ENCODE measurements at places on chromosomes 12 and 14. TPM values are rescaled to one million over a fixed set of nuclear protein-coding genes. Genes with fewer than 3 reads are reported as not detected.

- no peak for DNase-seq
Observed at GRCh38 chr12:69545081-69545480, 40.2 kb upstream of the CCT2 start.

FGF23 gene
- not detected for total RNA-seq

GRCh38 chr14:32087173-32087861 lies 10.2 kb downstream of the ARHGAP5 start:
- no peak for DNase-seq

RAN gene
- 2,485 TPM for total RNA-seq

DNA sequence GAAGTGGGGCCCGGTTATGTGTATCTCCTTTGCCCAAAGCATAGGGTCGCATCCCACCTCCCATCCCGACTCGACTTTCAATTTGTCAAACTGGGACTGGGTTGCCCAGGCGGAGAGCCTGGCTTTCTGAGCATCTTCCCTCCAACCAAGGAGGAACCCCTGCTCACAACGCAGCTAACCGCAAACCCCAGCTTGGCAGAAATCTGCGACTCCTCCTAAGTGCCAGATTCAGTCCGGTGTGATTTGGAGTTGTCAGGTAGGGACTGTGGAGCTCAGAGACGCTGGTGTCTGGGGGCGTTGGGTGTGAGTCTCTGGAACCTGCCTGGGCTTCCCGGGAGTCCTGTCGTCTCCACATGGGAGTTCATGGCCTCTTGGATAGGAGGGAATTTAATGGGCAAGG lies 1126.7 kb downstream of the AACS start:
- DNase-seq: no peak

DNA sequence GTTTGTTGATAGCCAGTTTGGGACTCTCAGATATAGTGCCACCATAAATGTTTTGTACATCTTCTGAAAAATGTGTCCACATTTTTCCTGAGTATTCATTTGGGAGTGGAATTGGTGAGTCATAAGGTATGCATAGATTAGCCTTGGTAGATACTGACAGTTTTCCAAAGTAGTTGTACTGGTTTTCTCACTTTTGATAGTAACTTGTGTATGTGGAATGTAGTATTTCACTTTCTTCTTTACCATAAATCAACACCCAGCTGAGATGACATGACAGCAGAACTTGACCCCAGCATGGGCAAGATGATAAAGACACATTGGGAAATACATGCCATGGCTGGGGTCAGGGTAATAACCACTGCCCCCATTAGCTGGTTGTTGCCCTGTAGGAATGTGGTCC lies 5.4 kb downstream of the FBXW8 start:
- DNase-seq: no peak

DNA sequence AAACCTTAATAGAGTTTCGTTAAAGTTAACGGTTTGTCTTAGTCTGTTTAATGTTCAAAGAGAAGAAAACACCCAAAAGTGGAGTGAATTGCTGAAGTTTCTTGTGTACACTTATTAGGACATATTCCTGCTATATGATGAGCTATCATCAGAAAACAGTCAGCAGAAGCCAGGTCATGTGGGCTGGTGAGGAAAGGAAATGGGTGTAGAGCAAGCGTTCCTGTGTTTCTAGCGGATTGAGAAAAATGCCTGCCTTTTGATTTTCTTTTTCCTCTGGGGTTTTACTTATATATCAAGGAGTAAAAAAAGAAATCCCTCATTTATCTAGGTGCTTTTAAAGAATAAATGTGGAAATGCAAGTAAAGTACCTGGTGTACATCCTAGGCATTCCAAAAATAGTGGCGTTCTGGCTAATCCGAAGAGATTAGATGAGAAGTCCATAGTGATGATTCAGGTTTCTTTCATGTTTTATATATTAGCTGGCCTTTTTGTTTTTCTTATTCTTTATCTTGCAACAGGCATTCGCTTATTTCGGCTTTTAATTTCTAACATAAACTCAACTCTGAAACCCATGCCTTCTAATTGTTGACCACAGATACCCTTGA lies 50.7 kb downstream of the FLRT2 start:
- DNase-seq: no peak

DNA sequence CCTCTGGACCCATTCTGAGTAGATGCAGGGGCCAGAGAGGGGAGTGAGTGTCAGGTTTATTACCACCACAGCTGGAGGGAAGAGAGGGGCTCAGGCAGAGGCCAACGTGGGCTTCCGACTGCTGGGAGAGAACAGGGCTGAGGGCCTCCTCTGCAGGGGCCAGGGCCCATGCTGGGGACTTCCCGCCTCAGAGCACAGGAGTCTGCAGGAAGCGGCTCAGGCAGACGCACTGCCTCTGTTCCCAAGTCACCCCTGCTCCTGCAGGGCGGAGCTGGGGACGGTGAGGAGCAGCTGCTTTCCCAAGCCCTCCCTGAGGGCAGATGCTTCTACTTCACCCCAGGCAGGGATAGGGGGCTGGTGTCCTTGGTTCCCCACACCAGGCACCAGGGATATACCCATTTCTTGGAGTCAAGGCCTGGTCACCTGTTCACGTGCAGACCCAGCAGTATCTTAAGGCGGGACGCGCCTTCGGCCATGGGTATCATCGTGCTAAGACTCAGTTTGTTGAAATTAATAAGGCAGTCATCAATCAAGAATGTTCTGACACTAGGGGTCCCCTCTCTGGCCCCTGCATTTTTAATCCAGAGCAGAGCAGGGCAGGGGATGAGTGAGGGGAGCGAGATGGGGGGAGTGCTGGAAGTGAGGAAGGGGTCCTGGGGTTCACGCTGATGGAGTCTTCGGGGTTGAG lies 100.0 kb downstream of the PIWIL1 start:
- no peak for DNase-seq

All from activated T-cell treated with anti-CD3 and anti-CD28 coated beads, Interleukin-2, amount 50 U/mL, for 4 hours (primary cell).